ENCODE measurements at places on chromosomes 6 and 20.

DNA sequence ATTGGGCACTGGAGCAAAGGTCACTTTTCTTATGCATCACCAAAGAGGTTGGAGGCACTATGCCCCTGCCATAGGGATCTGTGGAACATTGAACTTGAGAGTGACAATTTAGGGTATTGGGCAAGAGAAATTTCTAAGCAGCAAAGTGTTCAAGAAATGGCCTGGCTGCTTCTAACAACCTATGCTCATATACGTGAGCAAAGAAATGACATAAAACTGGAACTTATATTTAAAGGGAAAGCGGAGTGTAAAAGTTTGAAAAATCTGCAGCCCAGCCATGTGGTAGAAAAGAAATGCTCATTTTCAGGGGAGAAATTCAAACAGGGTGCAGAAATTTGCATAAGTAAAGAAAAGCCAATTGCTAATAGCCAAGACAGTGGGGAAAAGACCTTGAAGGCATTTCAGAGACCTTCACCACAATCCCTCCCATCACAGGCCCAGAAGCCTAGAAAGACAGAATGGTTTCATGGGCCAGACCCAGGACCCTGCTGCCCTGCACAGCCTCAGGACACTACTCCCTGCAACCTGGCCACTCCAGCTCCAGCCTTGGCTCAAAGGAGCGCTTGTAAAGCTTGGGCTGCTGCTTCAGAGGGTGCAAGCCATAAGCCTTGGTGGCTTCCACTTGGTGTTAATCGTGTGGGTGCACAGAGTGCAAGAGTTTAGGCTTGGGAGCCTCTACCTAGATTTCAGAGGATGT is 24.4 kb downstream of the NCR2 start:
- no peaks in the 10 kb centered on the region for H3K36me3 ChIP-seq
- no peak for DNase-seq
- H3K27me3 ChIP-seq, result peaks cover 13% of the 10 kb centered on the region
- H3K4me3 ChIP-seq, result no peak overlapping the region

- no peak for DNase-seq
- H3K4me1 ChIP-seq, result no peaks in the 10 kb centered on the region
- H3K27ac ChIP-seq, result no peak overlapping the region
- H3K4me3 ChIP-seq, result no peak overlapping the region
- H3K36me3 ChIP-seq, result no peaks in the 10 kb centered on the region
Observed at GRCh38 chr20:63314015-63314471, 21.1 kb downstream of the COL20A1 start.

DNA sequence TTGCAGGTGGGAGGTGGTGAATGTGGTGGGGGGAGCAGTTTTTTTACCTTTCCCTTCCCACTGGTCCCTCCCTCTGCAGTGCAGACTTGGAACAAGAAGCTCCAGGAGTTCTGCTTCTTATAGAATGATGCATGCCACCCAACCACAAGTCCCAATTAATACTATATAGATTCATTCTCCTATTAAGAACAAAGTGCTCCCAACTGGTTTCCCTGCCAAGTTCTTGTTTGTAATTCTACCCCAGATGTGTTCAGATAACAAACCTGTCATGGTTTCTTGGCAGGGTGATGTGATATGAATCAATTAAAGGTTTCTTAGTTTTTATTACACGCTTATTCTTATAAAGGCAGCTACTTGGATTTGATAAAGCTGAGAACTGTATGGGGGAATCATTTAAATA is 23.9 kb downstream of the HDDC2 start:
- H3K27me3 ChIP-seq, result no peaks in the 10 kb centered on the region
- peaks cover 7% of the 10 kb centered on the region for H3K4me1 ChIP-seq
- no peak for DNase-seq
- H3K4me3 ChIP-seq, result no peak overlapping the region

- no peaks in the 10 kb centered on the region for H3K27me3 ChIP-seq
- no peaks in the 10 kb centered on the region for H3K36me3 ChIP-seq
- no peak overlapping the region for H3K27ac ChIP-seq
- DNase-seq, result no peak
Observed at GRCh38 chr6:159974932-159975331, 6.0 kb downstream of the IGF2R start.

- no peaks in the 10 kb centered on the region for H3K4me1 ChIP-seq
- peak overlapping the region; percentile 59 for H3K4me3 ChIP-seq
- peak; percentile 62 for DNase-seq
- H3K27me3 ChIP-seq, result no peaks in the 10 kb centered on the region
Observed at GRCh38 chr6:131250122-131250521, 114.9 kb downstream of the AKAP7 start.

DNA sequence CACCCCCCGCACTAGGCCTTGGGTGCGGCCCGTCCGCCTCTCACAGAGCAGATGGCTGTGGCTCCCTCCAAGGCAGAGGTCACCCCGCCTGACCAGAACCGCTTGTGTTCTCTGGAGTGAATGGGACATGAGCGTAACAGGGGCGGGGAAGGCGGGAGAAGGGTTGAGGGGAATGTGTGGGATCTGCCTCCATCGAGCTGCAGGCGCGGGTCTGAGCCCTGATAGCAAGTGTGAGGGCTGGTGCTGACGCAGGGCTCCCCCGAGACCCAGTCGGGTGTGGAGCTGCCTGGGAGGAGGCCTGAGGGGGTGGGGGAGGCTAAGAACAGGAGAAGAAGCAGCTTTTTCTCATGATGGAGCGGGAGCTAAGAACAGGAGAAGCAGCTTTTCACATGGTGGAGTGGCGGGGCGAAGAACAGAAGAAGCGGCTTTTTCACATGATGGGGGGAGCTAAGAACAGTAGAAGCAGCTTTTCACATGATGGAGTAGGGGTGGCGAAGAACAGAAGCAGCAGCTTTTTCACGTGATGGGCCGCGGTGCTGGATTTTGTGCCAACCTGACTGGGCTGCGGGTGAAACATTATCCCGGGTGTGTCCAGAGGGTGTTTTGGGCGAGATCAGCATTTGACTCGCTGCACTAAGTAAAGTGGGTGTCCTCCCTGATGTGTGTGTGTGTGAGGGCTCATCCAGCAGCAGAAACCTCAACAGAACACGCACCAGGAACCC is 169.3 kb downstream of the TTLL2 start:
- H3K4me3 ChIP-seq, result no peak overlapping the region
- DNase-seq, result no peak
- no peak overlapping the region for H3K27ac ChIP-seq
- H3K4me1 ChIP-seq, result no peaks in the 10 kb centered on the region

GRCh38 chr20:41734506-41734945 is 116.3 kb upstream of the CHD6 start:
- DNase-seq, result peak; percentile 1
- H3K4me3 ChIP-seq, result no peak overlapping the region

GRCh38 chr6:169895926-169896761 is 144.7 kb downstream of the ERMARD start:
- H3K27ac ChIP-seq, result no peak overlapping the region
- H3K36me3 ChIP-seq, result no peaks in the 10 kb centered on the region
- no peak for DNase-seq
- no peak overlapping the region for H3K4me3 ChIP-seq

GRCh38 chr6:23511817-23512216 is 614.2 kb upstream of the NRSN1 start:
- H3K27ac ChIP-seq, result no peak overlapping the region
- H3K4me1 ChIP-seq, result no peaks in the 10 kb centered on the region
- no peaks in the 10 kb centered on the region for H3K27me3 ChIP-seq
- H3K4me3 ChIP-seq, result no peak overlapping the region

GRCh38 chr6:33455051-33455450 is 675 bp downstream of the ZBTB9 start:
- DNase-seq, result no peak
- H3K4me3 ChIP-seq, result peak overlapping the region; percentile 88
- H3K36me3 ChIP-seq, result peaks cover 11% of the 10 kb centered on the region
- no peak overlapping the region for H3K27ac ChIP-seq

DNA sequence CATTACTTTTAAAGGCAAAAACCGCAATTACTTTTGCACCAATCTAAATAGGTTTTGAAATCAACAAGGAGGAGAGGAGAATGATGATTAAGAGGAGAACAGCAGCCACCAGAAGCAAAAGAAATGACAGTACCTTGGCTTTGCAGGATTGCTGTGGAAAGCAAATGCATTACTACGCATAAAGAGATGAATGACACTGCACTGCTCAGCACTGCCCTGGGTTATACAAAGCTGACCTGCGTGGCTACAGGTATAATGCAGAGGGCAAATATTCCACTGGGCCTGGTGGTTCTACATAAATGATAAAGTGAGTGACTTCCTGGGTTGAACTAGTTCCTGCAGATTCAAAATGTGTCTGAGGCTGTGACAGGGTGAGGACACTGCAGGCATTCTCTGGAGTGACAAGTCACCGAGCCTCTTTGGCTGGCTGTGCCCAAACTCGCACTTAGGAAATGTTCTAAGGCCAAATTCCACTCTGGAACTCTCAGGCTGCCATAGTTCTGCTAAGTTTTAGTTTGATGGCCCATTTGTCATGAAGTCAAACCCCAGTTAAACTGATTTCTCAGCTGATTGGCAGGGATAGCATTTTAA is 78.6 kb downstream of the INSM1 start:
- DNase-seq, result no peak
- H3K4me1 ChIP-seq, result no peaks in the 10 kb centered on the region
- no peak overlapping the region for H3K27ac ChIP-seq
- H3K36me3 ChIP-seq, result no peaks in the 10 kb centered on the region
- H3K27me3 ChIP-seq, result no peaks in the 10 kb centered on the region

DNA sequence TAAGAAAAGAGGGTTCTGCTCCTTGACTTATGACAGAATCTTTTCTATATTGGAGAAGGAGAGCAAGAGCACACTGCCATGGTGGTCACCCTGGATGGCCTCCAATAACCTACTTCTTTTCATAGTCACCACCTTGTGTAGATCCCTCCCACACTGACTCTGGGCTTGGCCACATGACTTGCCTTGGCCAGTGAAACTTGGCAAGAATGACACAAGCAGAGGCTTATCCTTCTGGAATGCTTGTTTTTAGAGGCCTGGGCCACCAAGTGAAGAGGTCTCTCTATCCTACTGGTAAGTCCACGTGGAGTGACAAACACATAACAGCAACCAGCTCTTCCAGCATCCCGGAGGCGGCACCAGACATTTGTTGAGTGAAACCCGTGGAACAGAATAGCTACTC is 349.4 kb upstream of the JARID2 start:
- DNase-seq, result no peak
- H3K27me3 ChIP-seq, result no peaks in the 10 kb centered on the region
- no peaks in the 10 kb centered on the region for H3K4me1 ChIP-seq
- no peak overlapping the region for H3K4me3 ChIP-seq
- no peaks in the 10 kb centered on the region for H3K36me3 ChIP-seq
- no peak overlapping the region for H3K27ac ChIP-seq

- no peaks in the 10 kb centered on the region for H3K4me1 ChIP-seq
- no peak overlapping the region for H3K4me3 ChIP-seq
- H3K27me3 ChIP-seq, result no peaks in the 10 kb centered on the region
- no peaks in the 10 kb centered on the region for H3K36me3 ChIP-seq
- no peak for DNase-seq
Observed at GRCh38 chr6:138203315-138203714, 15.0 kb downstream of the PBOV1 start.

- no peak overlapping the region for H3K4me3 ChIP-seq
- no peaks in the 10 kb centered on the region for H3K27me3 ChIP-seq
- no peaks in the 10 kb centered on the region for H3K36me3 ChIP-seq
- H3K27ac ChIP-seq, result no peak overlapping the region
- H3K4me1 ChIP-seq, result no peaks in the 10 kb centered on the region
Observed at GRCh38 chr6:32444433-32444832, 4.7 kb downstream of the HLA-DRA start.

- H3K36me3 ChIP-seq, result no peaks in the 10 kb centered on the region
- no peak overlapping the region for H3K4me3 ChIP-seq
- no peak overlapping the region for H3K27ac ChIP-seq
- H3K4me1 ChIP-seq, result no peaks in the 10 kb centered on the region
Observed at GRCh38 chr6:55953335-55953734, 77.9 kb upstream of the BMP5 start.

- H3K4me3 ChIP-seq, result no peak overlapping the region
- H3K27me3 ChIP-seq, result no peaks in the 10 kb centered on the region
- peak overlapping the region; percentile 91 for H3K27ac ChIP-seq
- peaks cover 29% of the 10 kb centered on the region for H3K4me1 ChIP-seq
- no peaks in the 10 kb centered on the region for H3K36me3 ChIP-seq
- peak; percentile 97 for DNase-seq
Observed at GRCh38 chr20:17541996-17542395, 10.8 kb upstream of the BFSP1 start.

DNA sequence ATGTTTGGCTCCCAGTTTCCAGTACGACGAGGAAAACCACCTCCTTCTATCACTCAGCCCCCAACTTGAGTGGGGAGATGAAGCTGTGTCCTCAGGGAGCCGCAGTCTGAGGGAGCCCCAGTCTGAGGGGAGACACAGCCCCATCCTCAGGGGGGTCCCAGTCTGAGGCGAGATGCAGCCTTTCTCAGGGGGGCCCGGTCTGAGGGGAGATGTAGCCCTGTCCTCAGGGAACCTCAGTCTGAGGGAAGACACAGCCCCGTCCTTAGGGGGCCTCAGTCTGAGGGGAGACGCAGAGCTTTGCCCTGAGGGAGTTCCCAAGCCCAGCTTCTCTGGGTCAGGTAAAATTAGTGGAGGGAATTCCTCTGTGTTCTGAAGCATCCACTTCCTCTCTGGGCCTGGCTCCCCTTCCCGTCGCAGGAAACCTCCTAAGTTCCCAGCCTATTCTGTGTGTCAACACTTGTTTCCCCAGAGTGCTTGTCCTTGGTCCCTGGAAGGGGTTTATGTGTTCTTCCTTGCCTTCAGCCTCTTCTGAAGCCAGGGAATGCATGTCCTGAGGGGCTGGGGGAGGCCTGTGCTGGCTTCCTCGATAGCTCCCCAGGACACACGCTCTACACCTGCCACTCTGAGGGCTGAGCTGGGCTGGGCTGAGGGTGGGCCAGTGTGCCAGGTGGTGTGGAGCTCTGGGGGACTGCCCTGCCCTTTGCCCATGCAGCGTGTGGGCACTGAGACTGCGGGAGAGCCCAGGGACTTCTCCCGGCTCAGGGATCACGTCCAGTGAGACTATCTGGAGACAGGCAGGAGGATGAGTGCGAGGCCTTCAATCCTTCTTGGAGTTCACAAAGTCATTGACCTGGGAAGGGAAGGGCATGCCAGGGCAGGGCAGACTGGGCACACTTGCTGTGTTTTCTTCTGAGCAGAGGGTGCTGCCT is 55.4 kb downstream of the VEGFA start:
- no peak overlapping the region for H3K27ac ChIP-seq
- H3K36me3 ChIP-seq, result no peaks in the 10 kb centered on the region
- peaks cover 30% of the 10 kb centered on the region for H3K27me3 ChIP-seq
- no peak overlapping the region for H3K4me3 ChIP-seq

DNA sequence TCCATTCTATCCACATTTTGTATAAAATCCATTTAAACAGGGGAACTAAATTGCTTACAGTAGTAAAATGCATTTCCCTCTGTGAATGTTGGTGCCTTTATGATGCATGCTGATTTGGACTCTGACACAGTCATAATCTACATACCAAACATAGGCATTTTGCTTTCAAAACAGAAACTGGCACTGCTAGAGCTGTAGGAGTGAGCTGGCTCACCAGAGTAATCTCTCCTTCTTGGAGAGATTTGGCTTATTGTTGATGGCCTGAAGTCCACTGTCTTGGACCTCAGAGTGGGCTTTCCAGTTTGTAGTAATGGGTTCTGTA is 363.2 kb upstream of the FLRT3 start:
- H3K27me3 ChIP-seq, result no peaks in the 10 kb centered on the region
- H3K4me1 ChIP-seq, result no peaks in the 10 kb centered on the region
- DNase-seq, result peak; percentile 0

- H3K4me1 ChIP-seq, result no peaks in the 10 kb centered on the region
- H3K27me3 ChIP-seq, result no peaks in the 10 kb centered on the region
- H3K27ac ChIP-seq, result no peak overlapping the region
- no peaks in the 10 kb centered on the region for H3K36me3 ChIP-seq
Observed at GRCh38 chr6:55560290-55560885, 18.6 kb downstream of the HMGCLL1 start.

- peaks cover 2% of the 10 kb centered on the region for H3K27me3 ChIP-seq
- H3K27ac ChIP-seq, result no peak overlapping the region
- peak; percentile 27 for DNase-seq
- H3K36me3 ChIP-seq, result no peaks in the 10 kb centered on the region
- no peak overlapping the region for H3K4me3 ChIP-seq
Observed at GRCh38 chr20:10332656-10333415, 101.2 kb downstream of the MKKS start.

All from astrocyte (in vitro differentiated cells and primary cell).